Ascending aorta (tissue), 2 donors: ENCODE measurements at places on chromosomes 6 and 20. TPM values are rescaled to one million over a fixed set of nuclear protein-coding genes. Genes with fewer than 3 reads are reported as not detected.

Gene B4GALT5
- total RNA-seq: 15.0 TPM

Gene TTLL9
- total RNA-seq: not detected

Gene SLC32A1
- total RNA-seq: not detected

Gene FOXC1
- total RNA-seq: 125 TPM

Gene KCNB1
- total RNA-seq: not detected

Gene B3GALT4
- 15.9 TPM for total RNA-seq

GRCh38 chr6:21665392-21666200, 72.0 kb downstream of the SOX4 start:
- peak overlapping the region; percentile 58 for H3K27ac ChIP-seq
- peak overlapping the region; percentile 66 for H3K4me3 ChIP-seq
- peaks cover 10% of the 10 kb centered on the region for H3K4me1 ChIP-seq

DNA sequence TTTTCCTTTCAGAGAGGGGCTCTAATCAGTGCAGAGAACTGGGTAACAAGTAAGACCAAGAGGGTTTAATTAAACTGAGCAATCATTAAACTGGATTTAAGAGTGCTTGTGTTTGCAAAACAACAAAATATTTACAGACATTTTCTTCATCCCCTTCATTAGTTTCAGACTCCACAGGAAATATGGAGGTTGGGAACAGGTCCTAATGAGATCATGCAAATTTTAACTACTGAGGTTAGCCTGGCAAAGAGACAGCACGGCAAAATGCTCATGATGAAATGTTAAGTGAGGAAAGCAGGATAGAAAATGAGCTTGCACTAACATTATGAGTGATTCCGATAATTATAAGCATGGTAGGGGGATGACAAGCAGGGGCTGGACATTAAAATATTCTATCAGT, 268.9 kb downstream of the PTPRT start:
- no peaks in the 10 kb centered on the region for H3K4me1 ChIP-seq
- H3K27ac ChIP-seq: no peak overlapping the region
- no peaks in the 10 kb centered on the region for H3K36me3 ChIP-seq
- no peak overlapping the region for H3K4me3 ChIP-seq

DNA sequence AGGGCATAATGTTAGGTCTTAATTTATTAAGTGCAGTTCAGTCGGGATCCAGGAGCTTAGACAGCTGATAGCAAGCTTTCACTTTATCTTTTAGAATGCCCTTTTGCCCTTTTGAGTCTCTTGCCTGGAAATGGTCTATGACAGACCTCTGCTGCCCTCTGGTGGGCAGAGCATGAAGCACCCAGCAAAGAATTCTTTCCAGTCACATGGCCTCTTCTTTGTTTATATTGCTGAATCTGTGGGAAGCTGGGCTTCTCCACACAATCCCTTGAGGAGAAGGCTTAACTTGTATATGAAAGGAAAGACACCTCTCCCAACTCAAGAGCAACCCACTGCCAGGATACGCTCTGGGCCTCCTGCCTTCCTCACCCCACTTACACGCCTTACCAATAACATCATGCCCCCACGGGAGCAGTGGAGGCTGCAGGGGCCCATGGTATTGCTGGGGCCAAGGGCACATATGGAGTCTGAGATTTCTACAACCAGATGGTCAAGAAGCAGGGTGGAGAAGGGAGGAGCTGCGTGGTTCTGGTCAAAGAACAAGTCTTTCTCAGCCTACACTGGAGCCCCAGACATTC, 20.4 kb downstream of the WFDC3 start:
- no peaks in the 10 kb centered on the region for H3K27me3 ChIP-seq
- H3K27ac ChIP-seq: peak overlapping the region; percentile 46
- H3K36me3 ChIP-seq: no peaks in the 10 kb centered on the region
- no peak overlapping the region for H3K4me3 ChIP-seq

- H3K4me3 ChIP-seq: no peak overlapping the region
- no peak for DNase-seq
Measured at GRCh38 chr6:17845598-17845997, 138.9 kb upstream of the NUP153 start.

GRCh38 chr20:49385465-49385864, 97.0 kb downstream of the KCNB1 start:
- H3K36me3 ChIP-seq: no peaks in the 10 kb centered on the region
- H3K4me3 ChIP-seq: no peak overlapping the region
- H3K27me3 ChIP-seq: no peaks in the 10 kb centered on the region

DNA sequence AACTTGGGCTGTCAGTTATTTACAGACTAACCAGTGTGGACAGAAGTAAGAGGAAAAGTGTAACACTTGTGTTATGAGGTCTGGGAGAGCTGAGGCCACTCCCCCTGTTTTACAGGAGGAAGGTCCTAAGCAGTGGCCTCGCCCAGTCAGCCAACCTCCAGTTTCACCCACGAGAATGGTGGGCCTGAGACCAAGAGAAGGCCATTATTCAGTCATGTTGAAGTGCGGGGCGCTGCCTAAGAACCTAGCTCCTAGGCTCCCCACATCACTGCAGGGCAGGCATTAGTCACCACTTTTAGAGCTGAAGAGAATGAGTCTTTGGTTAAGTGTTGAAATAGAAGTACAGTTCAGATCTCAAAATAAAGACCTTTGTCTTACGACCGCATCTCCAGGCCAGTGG, 27.9 kb downstream of the CDYL start:
- no peak overlapping the region for H3K4me3 ChIP-seq
- no peak for DNase-seq
- no peaks in the 10 kb centered on the region for H3K27me3 ChIP-seq
- H3K4me1 ChIP-seq: no peaks in the 10 kb centered on the region
- H3K36me3 ChIP-seq: no peaks in the 10 kb centered on the region
- no peak overlapping the region for H3K27ac ChIP-seq

DNA sequence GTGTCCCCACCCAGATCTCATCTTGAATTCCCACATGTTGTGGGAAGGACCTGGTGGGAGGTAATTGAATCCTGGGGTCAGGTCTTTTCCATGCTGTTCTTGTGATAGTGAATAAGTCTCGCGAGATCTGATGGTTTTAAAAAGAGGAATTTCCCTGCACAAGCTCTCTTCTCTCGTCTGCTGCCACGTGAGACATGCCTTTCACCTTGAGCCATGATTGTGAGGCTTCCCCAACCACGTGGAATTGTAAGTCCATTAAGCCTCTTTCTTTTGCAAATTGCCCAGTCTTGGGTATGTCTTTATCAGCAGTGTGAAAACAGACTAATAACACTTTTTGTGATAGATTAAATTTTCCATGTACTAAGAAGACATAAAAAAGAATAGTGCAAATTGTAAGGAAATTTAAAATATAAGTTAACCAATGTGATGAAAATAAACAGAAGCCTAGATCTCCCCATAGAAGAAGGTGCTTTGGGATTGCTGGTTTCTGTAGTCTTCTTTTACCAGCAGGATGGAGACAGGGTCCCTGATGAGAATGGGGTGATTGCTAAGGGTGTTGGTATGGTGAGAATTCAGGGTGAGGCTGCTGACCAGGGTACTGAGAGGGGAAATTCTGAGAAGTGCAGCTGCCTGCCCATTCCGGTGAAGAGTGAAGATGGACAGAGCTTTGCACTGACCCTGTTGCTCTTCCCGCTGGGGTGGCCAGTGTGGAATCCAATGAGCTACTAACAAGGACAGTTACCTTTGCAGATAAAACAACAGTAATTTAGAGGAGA, 50.7 kb downstream of the BMP2 start:
- no peaks in the 10 kb centered on the region for H3K36me3 ChIP-seq
- DNase-seq: no peak
- no peak overlapping the region for H3K27ac ChIP-seq
- H3K27me3 ChIP-seq: no peaks in the 10 kb centered on the region

- H3K27me3 ChIP-seq: no peaks in the 10 kb centered on the region
- no peak for DNase-seq
- peaks cover 27% of the 10 kb centered on the region for H3K36me3 ChIP-seq
- no peak overlapping the region for H3K4me3 ChIP-seq
- H3K4me1 ChIP-seq: no peaks in the 10 kb centered on the region
Measured at GRCh38 chr6:142760152-142760551, 184.8 kb downstream of the HIVEP2 start.

DNA sequence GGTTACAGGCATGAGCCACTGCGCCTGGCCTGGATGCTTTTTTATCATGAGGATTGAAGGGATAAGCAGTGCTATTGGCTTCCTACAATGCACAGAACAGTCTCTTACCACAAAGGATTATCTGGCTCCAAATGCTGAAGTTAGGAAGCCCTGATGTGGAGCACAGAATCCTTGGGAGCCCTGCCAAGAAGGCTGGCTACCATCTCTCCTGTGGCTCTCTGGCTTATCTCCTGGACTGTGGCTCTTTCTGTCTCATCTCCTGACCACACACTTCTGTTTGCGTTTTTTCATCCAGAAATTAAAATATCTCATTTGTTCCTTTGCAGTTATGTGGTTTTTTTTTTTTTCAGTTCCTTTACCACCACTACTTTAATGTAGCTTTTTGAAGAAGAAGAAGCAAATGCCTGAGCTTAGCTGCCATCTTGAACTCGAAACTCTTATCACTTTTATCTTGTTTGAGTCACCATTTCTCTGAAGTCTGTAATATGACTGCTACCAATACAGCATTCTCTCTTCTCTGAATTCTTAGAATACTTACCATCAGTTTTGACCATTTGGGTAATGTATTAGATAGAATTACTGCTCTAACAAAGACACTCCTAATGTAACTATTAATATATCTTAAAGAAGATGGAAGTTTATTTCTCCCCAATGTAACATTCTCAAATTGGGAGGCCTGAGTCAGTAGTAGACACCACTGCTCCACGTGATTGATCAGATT, 1044.7 kb downstream of the KIF16B start:
- no peaks in the 10 kb centered on the region for H3K36me3 ChIP-seq
- H3K27ac ChIP-seq: no peak overlapping the region
- no peaks in the 10 kb centered on the region for H3K4me1 ChIP-seq
- H3K27me3 ChIP-seq: no peaks in the 10 kb centered on the region
- no peak for DNase-seq
- H3K4me3 ChIP-seq: no peak overlapping the region

DNA sequence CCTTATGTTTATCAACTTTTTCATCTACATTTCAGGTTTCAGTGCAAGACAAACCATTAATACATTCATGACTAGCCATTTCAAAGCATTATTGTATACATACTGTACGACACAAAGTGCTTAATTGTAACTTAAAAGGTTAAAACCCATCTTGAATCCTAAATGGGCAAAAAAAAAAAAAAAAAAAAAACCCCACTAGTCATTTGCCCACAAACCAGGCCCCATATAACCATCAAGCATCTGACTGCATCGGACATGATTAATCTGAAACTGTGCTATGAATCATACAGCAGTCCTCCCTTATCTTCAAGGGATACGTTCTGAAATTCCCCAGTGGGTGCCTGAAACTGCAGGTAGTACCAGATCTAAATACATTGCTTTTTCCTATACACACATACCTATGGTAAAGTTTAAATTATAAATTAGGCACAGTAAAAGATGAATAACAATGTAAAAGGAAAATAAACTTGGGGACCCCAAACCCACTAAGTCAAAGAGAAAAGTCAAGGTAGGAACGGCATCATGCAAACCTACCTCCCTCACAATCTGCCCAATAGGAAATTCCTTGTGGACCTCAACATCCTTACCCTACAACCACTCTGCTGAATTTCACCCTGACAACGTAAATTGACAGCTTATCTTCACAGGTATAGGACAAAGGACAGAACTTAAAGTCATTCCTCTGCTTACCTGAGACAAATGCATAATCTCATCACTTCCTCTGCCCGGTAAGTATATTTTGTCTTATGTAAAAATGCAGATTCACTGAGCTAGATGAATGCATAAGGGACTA, 14.3 kb downstream of the B4GALT5 start:
- no peaks in the 10 kb centered on the region for H3K36me3 ChIP-seq
- no peaks in the 10 kb centered on the region for H3K27me3 ChIP-seq
- DNase-seq: no peak
- peaks cover 14% of the 10 kb centered on the region for H3K4me1 ChIP-seq

GRCh38 chr6:150753371-150754064, 112.0 kb upstream of the MTHFD1L start:
- DNase-seq: no peak
- H3K4me3 ChIP-seq: no peak overlapping the region
- H3K4me1 ChIP-seq: no peaks in the 10 kb centered on the region
- H3K36me3 ChIP-seq: no peaks in the 10 kb centered on the region

DNA sequence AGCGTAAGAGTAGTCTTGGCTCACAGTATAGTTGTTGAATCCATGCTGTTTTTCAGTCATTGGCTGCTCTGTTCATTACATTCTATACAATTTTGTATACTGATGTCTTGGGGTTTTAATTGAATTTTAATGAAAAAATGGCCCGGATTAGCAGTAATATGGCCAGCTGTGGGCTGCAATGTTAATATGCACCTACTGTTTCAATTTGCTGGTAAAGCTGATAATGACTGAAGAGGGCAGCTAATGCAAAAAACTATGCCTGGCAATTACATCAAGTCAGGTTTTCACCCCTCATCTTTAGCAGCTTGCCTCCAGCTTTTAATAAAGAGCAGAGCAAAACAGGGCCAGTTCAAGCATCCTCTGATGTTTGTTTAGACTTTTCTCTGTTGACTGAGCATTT, 394.5 kb downstream of the PLCB1 start:
- no peak for DNase-seq
- no peak overlapping the region for H3K27ac ChIP-seq
- H3K27me3 ChIP-seq: no peaks in the 10 kb centered on the region

DNA sequence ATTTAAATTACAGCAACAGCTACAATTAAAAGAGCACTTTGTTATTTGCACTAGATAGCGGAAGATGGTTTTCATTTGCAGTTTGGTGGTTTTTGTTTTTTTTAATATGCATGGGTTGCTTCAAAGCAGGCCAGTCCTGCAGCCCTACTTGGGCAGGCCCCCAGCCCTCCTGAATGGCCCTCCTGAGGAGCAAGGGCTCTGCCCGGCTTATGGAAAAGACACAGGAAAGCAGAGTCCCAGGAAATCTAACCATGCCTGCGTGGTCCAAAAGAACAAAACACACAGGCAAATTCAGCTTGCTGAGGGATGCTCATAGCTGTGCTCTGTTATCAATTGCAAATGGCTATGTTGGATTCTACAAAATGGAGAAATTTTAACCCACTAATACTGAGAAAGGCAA, 371.1 kb upstream of the ARID1B start:
- no peaks in the 10 kb centered on the region for H3K4me1 ChIP-seq
- DNase-seq: no peak
- no peaks in the 10 kb centered on the region for H3K36me3 ChIP-seq
- H3K27me3 ChIP-seq: no peaks in the 10 kb centered on the region
- H3K27ac ChIP-seq: no peak overlapping the region

DNA sequence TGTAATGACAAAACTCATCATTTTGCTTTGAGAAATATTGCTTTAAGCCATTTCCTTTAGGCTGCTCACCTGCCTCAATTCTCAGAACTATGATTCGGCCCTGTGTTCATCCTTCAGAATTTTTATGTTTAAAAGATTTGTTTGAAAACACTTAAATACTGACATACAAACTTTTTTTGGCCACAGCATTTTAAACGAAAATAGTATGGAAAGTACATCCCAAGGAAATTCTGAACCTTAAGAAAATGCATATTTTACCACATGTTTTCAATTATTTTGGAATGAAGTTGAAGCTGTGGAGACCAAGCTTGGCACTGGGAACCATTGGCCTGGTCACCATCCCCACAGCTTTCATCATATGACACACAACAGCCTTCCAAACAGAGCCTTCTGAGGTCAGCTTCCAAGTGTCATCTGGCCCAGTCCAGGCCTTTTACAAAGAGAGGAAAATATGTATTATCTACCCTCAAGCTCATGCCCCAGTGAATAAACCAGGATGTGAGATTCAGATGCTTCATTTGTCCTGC, 83.3 kb downstream of the SOD2 start:
- H3K4me1 ChIP-seq: no peaks in the 10 kb centered on the region
- no peaks in the 10 kb centered on the region for H3K36me3 ChIP-seq
- H3K27ac ChIP-seq: no peak overlapping the region
